Left colon (tissue), 2 donors: ENCODE measurements at places on chromosomes 1 and 21.
A peak's percentile ranks its signal among the peaks of the same experiment; 100 is the strongest.

DNA sequence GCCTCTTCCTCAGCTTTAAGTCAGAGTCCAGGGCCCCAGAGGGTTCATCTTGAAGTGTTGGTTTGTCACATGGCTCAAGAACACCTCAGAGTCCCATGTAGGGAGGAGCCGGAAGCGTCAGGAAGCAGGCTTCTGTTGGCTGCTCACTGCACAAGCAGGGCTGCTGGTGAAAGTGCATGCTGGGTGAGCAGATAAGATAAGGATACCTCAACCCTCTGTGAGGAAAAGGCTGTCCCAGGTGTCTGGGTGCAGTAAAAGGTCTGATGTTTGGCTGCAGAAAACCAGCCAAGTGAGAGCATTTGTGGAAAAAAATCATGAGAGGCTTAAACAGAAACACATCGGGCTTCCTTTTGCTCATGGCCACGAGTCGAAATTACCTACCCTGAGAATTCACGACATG, 6.2 kb upstream of the TEX35 start:
- DNase-seq = peak; percentile 19

DNA sequence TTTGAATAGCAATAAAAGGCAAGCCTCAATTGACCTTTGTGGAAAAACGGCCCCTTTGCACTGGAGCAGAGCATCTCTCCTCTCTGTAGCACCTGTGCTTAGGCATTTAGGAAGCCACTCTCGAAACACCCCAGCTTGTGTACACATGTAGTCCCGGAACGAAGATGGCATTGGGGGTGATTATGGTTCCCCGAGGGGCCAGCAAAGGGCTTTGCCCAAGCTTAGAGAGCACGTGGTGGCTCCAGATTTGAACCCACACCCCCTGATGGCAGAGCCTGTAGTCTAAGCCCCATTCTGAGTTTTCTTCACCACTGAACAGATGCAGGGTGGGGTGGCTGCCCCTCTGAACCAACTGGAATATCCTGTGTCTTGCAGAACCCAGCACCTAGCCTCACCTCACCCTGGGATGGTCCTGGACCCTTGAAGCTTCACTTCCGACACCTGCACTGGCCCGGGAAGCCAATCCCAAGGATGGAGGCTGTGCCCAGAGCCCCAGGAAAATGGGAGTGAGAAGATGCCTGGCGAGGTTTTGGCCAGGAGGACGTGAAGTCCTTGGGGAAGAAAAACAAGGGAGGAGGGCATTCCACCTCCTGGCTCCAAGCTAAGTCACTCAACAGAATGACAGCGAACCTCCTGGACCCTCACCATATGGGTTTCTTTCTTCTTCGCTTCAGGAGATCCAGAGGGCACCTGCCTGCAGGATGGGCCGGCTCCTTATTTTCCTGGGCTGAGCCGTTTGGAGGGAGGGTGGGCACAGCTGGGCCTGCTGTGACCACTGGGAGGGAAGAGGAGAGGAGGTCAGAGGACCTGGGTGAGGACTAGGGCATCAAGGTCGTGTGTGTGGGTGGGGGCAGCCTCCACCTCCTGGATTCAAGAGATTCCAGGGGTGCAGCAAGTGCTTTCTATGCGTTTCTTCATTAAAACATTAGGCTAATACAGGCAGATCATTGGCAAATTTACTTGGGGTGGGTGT, 37.7 kb downstream of the IGFN1 start:
- no peak for DNase-seq

DNA sequence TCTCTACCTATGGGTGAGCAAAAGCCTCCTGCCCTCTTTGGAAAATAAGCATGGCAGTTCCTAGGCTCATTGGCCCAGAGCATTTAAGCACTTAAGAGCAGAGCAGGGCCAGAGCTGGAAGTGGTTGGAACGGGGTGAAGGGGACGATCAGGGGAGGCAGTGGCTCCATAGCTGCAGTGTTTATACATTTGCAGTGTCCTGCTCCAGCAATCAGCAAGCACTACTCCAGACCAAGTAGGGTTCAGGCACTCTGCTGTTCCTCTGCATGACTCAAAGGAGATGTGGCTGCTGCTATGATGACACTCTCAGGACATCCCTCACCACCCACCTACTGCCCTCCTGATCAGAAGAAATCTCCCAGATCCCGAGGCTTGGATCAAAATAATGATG, 55.0 kb downstream of the TRABD2B start:
- DNase-seq = no peak

DNA sequence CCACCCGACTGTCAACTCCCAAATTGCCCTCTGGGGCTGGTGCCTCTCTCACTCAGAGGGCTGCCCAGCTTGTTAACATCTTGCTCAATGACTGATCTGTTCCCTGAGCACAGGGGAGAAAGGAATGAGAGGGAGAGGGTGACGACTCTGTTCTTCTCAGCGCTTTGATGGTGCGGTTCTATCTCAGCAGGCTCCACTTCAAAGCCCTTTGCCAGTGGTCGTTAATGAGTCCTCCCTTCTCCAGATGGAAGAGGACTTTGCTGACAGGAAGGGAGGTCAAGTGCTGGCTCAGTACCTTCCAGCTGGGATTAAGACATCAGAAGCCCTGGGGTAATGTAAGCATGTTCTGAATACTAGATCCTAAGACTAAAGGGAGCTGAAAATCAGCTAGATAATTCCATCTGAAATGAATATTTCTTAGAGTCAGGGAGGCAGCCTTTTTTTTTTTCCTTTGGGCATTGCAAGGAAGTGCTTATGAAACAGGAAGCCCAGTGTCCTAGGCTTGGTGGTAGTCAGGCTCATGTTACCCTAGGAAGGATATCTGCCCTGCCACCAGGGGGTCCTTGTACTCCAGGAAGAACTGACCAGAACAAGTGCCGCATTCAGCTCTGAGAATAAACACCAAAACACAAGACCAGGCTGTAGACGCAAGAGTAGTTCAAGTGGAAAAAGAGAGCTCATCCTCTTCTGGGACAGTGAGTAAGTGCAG, 4.7 kb downstream of the FMOD start:
- DNase-seq = no peak
